ENCODE measurements at places on chromosomes 12 and 14. TPM values are rescaled to one million over a fixed set of nuclear protein-coding genes. Genes with fewer than 3 reads are reported as not detected.

DNA sequence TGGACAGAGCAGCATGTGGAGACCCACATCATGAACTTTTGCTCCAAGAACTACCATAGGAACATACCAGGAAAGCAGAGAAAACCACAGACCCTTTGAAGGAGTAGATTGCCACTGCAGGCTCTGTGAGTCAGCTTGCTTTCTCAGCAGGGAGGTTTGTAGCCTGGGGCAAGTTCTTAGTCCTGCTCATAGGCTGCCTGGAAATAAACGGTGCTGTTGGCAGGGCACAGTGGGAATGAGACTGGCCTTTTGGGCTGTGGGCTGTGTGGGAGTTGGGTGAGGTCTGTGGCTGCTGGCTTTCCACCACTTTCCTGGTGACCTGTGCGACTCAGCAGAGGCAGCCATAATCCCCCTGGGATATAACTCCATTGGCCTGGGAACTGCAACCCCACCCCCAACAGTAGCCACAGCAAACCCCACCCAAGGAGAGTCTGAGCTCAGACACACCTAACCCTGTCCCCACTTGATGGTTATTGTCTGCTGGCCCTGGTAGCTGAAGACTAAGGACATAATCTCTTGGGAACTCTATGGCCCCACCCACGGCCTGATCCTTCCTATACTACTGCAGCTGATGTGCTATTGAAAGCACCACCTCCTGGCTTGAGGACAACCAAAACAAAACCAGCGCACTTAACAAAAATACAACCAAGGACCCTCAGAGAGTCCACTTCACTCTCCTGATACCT is 192.1 kb upstream of the GARIN6 start:
- no peaks in the 10 kb centered on the region for H3K36me3 ChIP-seq
- no peak for DNase-seq
- peaks cover 37% of the 10 kb centered on the region for H3K4me1 ChIP-seq
- no peak overlapping the region for H3K27ac ChIP-seq
- H3K27me3 ChIP-seq: no peaks in the 10 kb centered on the region

GRCh38 chr12:25816637-25817036 is 141.8 kb upstream of the RASSF8 start:
- H3K27me3 ChIP-seq: no peaks in the 10 kb centered on the region
- no peak for DNase-seq
- no peaks in the 10 kb centered on the region for H3K4me1 ChIP-seq
- no peaks in the 10 kb centered on the region for H3K36me3 ChIP-seq
- no peak overlapping the region for H3K27ac ChIP-seq

DBX2 gene
- total RNA-seq: not detected

DNA sequence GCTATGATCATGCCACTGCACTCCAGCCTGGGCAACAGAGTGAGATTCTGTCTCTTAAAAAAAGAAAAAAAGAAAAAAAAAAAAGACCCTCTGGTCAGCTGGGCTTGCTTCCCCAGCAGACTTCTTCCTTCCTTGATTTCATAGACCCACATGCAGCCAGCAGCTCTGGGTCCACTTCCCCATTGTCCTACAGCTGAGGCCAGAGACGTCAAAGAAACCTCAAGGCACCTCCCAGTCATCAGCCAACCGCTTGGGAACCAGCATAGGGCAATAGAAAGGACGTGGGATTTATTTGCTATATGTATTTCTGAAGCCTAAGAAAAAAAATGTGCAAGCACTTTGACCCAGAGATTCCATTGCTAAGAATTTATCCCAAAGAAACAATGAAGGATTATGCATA is 35.4 kb upstream of the SPPL3 start:
- no peaks in the 10 kb centered on the region for H3K27me3 ChIP-seq
- H3K36me3 ChIP-seq: no peaks in the 10 kb centered on the region
- no peak overlapping the region for H3K4me3 ChIP-seq

DNA sequence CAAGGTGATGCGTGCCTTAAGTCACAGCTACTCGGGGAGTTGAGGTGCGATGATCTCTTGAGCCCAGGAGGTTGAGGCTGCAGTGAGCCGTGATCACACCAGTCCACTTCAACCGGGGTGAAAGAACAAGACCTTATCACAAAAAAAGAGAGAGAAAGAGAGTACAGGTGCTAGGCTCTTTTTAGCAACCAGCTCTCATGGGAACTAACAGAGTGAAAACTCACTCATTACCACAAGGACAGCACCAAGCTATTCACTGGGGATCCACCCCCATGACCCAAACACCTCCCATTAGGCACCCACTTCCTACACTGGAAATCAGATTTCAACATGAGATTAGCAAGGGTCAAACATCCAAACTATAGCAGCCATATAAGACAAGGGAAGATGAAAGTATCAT is 164.2 kb downstream of the NDUFA12 start:
- no peaks in the 10 kb centered on the region for H3K36me3 ChIP-seq
- no peak overlapping the region for H3K27ac ChIP-seq
- no peaks in the 10 kb centered on the region for H3K27me3 ChIP-seq
- no peak overlapping the region for H3K4me3 ChIP-seq
- no peak for DNase-seq
- H3K4me1 ChIP-seq: no peaks in the 10 kb centered on the region

DNA sequence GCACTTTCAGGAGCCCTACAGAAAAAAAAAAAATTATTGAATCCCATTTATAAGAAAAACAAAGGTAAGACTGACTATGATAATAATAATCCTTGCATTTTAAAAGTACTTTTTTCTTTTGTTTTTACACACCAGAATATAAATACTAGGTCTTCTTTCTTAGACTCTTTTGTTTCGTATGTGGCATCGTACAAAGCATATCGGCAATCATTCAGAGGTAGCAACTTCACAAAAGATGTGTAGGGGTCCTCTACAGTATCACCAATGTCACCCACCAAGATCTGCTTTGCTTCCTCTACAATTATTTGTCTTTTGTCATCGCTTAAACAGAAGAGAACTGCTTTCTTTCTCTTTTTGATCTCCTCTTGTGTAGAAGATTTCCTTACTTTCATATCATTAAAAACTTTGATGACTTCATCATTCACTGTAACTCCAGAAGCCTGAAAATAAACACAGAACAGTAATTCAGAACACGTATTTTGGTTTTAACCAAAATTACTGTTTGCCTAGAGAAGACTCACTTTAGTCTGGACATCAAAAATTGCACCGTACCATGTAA is 1.2 kb downstream of the CFL2 start:
- peak overlapping the region; percentile 99 for H3K4me3 ChIP-seq
- peaks cover 52% of the 10 kb centered on the region for H3K4me1 ChIP-seq
- no peaks in the 10 kb centered on the region for H3K27me3 ChIP-seq
- H3K36me3 ChIP-seq: peaks cover 4% of the 10 kb centered on the region
- DNase-seq: no peak

SLC7A8 gene
- 18.4 TPM for total RNA-seq

KRT1 gene
- total RNA-seq: 3.5 TPM

DNA sequence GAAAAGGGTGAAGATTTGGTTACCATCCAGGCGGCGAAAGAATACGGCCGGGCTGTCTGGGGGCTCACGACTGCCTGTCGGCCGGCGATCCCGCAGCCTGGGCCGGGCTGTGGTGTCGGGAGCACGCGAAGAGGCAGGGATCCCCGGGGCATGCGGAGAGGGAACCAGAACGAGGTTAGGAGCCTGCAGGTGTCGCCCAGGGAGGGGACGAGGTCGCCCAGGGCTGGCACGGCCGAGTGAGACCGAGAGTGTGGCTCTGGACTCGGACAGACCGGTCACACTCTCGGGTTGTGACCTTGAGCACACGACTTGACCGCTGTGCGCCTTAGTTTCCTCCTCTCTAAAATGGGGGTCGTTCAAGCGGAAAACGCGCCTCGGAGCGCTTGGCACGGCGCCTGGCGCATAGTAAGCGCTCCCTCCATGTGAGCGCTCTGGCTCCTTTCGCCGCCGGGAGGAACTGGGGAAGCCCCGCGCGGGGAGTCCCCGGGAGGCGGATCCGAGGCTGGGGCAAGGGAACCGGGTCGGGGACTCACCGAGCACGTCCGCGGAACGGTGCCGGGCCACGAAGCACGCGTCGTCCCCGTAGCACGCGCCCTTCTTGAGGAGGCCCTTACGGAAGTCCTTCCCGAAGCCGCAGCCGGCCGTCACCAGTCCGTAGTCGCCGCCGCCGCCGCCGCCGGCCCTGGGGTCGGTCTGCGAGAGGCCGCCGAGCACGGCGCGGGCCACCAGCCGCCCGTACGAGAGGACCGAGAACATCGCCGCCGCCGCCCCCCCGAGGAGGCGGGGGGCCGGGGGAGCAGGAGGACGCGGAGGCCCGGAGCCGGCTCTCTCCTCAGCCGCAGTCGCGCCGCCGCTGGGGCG is 612 bp downstream of the PPTC7 start:
- DNase-seq: no peak
- H3K27me3 ChIP-seq: no peaks in the 10 kb centered on the region
- H3K4me1 ChIP-seq: peaks cover 37% of the 10 kb centered on the region
- H3K27ac ChIP-seq: peak overlapping the region; percentile 60
- peak overlapping the region; percentile 82 for H3K4me3 ChIP-seq

ASB2 gene
- 47.2 TPM for total RNA-seq

DNA sequence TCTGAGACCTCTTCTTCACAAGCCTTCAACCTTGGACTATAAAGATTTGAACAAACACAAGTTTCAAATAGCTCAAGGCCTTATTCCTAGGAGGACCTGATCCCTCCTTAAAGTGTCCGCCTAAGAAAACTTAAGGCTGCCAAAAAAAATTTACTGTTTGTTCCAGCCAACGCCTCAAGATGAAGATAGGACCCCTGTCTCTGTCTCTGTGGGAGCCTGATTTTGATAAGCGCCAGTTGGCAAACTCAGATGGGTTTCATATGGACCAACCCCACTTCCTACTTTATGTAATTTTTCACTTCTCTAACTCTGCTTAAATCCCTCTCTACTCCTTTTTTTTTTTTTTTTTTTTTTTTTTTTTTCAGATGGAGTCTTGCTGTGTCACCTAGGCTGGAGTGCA is 11.0 kb downstream of the FKBP3 start:
- H3K4me3 ChIP-seq: no peak overlapping the region
- no peak overlapping the region for H3K27ac ChIP-seq
- no peaks in the 10 kb centered on the region for H3K4me1 ChIP-seq
- DNase-seq: no peak

RBMS2 gene
- 33.4 TPM for total RNA-seq

AKAP3 gene
- 1.4 TPM for total RNA-seq

DNA sequence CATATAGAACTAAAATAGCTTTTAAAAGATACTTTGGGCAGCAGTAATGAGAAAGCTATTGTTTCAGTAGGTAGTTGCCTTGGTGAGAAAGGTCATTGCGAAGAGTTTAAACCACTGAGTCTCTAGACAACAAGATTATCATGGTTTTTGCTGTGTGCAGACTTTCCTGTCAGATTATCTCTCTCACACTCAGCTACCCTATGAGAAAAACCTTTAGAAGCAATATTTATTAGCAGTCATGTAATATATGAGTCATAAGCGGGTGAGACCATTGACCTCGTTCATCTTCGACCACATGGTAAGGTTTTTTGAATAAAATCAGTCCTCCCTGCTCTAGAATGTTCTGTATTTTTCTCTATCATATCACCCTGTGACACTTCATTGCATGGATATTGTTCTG is 59.9 kb downstream of the GPR65 start:
- no peak overlapping the region for H3K27ac ChIP-seq
- no peaks in the 10 kb centered on the region for H3K4me1 ChIP-seq
- H3K4me3 ChIP-seq: no peak overlapping the region
- no peaks in the 10 kb centered on the region for H3K27me3 ChIP-seq
- DNase-seq: no peak

NFE2 gene
- 1.8 TPM for total RNA-seq

GRCh38 chr14:92449404-92450181 is 64.0 kb upstream of the RIN3 start:
- no peak overlapping the region for H3K4me3 ChIP-seq
- no peaks in the 10 kb centered on the region for H3K36me3 ChIP-seq
- DNase-seq: no peak
- no peaks in the 10 kb centered on the region for H3K27me3 ChIP-seq
- no peaks in the 10 kb centered on the region for H3K4me1 ChIP-seq

DNA sequence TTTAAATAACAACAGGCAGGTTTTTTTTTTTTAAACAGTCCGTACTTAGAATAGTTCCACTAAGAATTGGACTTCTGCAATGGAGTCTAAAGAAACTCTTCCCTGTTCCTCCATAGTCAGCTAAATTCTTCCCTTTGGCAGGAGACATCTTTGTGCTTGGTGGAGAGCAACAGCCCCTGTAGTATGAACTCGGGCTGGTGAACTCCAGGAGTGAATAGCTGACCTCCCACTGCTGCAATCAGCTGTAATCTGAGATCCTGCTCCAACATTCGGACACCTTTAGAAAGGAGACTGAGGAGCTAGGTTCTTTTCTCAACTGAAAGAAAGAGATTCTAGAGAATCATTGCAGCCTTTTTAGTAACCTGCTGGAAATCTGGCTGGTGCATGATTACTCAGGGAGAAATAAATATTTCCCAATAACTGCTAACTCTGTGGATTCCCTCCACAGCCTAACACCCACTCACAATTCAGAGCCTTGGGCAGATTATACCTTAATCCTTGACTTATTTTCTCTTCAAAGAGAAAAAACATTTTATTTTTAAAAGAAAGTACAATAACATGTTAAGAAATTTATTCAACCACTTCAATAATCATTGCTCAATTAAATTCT is 25.6 kb upstream of the DBX2 start:
- no peak overlapping the region for H3K4me3 ChIP-seq
- H3K27me3 ChIP-seq: no peaks in the 10 kb centered on the region
- H3K27ac ChIP-seq: no peak overlapping the region
- H3K4me1 ChIP-seq: no peaks in the 10 kb centered on the region
- DNase-seq: no peak
- no peaks in the 10 kb centered on the region for H3K36me3 ChIP-seq

PSMC1 gene
- 112 TPM for total RNA-seq

DNA sequence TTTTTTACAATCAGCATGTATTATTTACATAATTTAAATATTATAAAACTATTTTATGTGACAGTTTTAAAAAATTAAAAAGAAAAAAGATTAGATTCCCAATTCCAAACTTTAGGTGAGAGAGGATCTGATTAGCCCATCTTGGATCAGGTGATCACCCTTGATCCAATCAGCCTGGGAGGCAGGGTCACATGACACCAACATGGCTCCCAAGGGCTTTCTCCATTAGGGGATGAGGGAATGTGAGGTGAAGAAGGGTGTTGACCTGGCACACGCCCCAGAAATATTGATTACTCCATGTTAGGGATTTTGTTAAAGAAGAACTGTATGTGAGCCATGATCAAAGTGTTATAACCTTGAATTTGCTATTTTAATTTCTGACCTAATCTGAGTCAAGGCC is 225.4 kb downstream of the RBM19 start:
- DNase-seq: no peak
- H3K36me3 ChIP-seq: no peaks in the 10 kb centered on the region
- H3K27ac ChIP-seq: no peak overlapping the region
- no peaks in the 10 kb centered on the region for H3K4me1 ChIP-seq

DAO gene
- total RNA-seq: not detected

AHNAK2 gene
- total RNA-seq: 22.6 TPM

DNA sequence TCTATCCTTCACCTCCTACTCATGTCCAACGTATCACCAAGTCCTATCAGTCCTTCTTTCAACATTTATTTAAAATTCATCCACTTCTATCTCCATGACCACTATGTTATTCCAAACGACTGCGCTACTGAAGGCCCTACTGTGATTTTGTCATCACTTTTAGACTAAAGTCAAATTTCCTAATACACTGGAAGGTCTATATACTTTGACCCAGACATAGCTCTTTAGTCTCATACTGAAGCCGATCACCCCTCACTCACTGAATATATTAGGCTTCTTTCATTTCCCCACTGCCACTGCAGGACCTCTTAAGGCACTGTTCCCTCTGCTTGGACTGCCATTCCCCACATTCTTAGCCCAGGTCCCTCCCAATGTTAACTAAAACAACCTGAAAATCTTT is 25.6 kb downstream of the SLC38A4 start:
- no peaks in the 10 kb centered on the region for H3K36me3 ChIP-seq
- H3K4me3 ChIP-seq: no peak overlapping the region
- no peaks in the 10 kb centered on the region for H3K27me3 ChIP-seq
- no peak overlapping the region for H3K27ac ChIP-seq

All from thoracic aorta (tissue), 2 donors.